HL-60 (cell line): ENCODE measurements at places on chromosomes 12 and 14.
A peak's percentile ranks its signal among the peaks of the same experiment; 100 is the strongest.

DNA sequence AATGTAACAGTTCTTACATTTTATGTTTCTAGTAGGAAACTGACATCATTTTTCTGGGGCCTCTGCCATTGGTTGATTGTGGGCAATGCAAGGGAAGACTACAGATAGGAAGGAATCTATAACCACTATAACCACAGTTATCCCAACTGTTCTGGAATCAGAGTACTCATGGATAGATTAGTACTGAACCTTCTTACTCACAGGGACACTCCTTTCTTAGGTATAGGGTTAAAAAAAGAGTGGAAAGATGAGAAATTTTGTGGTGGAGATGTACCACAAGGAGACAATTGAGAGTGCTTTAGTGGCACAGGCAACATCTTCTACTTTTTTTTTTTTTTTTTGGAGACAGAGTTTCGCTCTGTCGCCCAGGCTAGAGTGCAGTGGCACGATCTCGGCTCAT, 21.0 kb downstream of the TMEM116 start:
- no peak for DNase-seq

DNA sequence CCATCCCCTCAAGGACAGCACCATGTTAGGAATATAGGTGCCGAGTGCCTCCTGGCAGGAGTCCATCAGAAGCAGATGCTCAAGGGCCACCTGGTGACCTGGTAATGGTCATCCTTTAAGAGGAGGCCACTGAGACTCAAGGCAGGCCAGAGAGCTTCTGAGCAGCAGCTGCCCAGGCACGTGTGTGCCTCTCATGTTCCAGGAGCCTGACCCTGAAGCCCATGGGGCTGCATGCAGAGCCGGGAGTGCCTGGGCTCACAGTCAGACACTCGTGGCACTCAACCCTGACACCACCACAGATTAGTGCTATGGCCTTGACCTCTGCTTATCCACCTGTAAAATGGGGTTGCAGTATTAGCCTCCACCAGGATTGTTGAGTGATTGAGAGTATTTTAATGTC, 45.6 kb downstream of the C14orf132 start:
- no peak for DNase-seq

DNA sequence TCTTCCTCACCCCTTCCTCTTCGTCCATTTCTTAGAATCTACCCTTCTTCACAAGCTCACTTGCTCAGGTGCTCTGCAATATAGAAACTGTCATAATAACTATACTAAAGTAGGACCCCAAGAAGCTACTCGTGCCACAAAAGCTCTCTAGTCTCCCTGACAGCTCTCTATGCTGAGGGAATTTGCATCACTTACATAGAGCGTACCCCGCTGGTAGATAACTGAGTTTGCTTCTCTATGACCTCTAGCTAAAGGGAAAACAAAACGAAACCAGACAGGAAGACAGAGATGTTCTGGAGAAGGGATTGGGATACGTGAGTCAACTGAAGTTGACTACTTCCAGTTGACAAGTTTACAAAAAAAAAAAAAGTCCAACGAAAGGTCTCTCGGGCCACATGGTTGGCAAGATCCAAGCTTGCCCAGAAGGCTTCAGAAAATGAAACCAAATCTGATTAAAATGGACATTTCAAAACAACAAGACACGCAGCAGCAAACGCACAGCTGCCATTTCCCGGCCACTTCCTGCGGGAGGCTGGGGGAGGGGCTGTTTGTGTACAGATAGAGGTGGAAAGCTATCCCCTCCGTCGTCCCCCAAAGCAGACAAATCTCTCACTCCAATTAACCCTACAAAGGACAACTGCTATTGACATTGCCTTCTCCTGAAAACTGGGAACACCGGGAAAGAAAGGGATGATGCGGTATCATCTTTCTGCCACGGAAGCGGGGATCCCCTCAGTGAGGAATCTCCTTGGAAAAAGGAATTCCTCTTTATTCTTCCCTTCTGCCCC, 1.3 kb downstream of the BAZ2A start:
- peak; percentile 61 for DNase-seq

GRCh38 chr12:10936506-10936905, 2.6 kb downstream of the TAS2R14 start:
- no peak for DNase-seq

DNA sequence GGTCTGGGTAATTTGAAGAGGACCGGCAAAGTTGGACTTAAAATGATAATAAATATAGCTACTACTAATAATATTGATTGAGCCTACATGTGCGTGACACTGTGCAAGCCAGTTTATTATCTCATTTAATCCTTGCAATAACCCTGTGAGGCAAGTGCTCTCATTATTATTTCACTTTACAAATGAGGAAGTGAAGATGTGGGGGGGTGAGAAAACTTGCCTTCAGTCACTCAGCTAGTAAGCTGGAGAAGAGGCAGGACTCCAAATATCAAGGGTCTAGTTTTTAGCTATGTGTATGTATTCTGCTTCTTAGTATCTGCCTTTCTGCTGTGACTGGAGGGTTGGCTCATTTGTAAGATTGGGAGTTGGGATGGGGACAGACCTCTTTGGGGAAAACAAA, 39.2 kb downstream of the NPAS3 start:
- DNase-seq: no peak

- no peak for DNase-seq
These were observed 8.2 kb downstream of the SPRYD3 start for GRCh38 chr12:53070877-53071492.

- DNase-seq: no peak
These were observed 264.2 kb downstream of the TMEM132C start for GRCh38 chr12:128531170-128531569.

DNA sequence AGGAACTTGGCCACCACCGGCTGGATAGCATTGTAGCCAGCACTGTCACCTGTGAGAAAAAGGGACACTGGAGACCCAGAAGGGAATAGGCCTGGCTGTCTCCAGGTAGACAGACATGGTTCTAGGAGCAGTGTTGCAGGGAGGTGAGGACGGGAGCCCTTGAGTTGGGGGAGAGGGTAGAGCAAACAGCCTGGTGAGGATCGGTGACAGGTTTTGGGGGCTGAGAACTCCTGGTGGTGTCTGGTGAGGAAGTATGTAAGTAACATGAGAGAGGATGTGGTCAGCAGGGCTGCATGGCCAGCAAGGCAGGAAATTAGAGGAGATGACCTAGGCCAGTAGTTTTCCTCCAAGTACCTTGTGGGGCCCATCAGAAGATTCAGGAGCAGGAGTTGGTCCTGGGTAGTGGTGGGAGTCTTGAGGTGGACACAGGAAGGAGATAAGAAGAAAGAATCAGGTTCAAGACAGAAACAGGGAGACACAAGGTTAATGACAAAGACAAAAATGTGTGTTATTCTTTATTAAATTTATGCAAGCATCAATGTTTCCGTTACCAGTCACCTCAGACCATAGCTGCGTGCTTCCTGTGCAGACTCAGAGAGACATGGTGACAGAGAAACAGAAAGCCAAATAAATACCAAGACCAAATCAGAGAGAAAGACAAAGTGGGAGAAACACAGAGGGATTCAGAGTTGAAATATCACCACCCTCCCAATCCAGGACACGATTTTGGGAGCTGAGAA, at the start of gene ARHGAP9:
Gene ARHGAP9 (minus strand): TSS at position 491 of the 740 bp plus-strand sequence. CDS start 460 bp downstream, at position 31.
- peak; percentile 34 for DNase-seq

DNA sequence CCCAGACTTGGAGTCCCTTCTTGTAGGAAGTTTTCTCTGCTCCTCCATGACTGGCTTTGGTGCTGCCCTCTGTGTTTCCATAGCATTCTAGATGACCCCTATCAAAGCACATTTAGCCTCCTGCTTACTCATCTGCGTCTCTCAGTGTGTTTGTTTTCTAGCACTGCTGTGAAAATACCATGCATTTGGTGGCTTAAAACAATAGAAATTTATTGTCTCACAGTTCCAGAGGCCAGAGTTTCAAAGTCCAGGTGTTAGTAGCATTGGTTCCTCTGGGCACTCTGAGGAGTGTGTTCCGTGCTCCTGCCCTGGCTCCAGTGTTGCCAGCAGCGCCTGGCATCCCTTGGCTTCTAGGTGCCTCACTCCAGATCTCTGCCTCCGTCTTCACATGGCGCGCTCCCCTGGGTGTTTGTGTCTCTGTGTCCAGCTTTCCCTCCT, 86.1 kb downstream of the CACNA1C start:
- DNase-seq: no peak

GRCh38 chr12:23096321-23096720, 471.4 kb downstream of the ETNK1 start:
- DNase-seq: no peak

GRCh38 chr14:105738638-105739037, 212.3 kb downstream of the TMEM121 start:
- DNase-seq: no peak

GRCh38 chr14:104970231-104971068, 7.7 kb downstream of the AHNAK2 start:
- DNase-seq: no peak

- DNase-seq: no peak
These were observed 187.3 kb upstream of the RMST start for GRCh38 chr12:97275256-97275655.

DNA sequence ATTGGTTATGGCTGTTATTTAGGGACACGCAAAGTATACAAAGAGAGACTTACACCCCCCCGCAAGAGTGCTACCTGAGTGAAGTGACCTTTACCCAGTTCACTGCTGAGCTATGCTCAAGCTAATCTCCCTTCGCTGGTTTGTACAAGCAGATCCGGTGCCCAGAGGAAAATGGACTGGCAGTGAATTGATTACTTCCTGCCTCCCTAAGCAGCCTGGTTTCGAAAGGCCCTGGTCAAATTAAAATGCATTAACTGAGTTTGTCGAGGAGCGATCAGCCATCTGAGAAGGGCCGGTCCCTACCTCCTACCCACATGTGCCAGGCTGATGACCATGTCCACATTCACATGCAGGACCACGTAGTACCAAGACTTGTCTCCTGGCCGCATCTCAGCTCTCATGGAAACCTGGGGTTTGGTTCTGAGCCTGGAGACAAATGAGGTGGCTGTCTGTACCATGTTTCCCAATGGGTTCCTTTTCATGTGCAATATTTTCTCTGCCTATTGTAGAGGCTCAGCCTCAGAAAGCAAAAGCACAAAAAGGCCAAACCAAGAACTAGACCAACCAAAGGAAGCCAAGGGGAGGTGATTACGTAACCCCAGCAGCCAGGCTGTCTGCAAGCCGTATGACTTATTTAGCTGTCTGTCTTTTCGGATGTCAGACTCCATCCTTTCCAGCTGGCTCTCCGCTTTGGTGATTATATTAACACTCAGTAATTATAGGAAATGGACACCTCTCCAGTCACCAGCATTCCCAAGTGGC, 284.7 kb upstream of the PWP1 start:
- peak; percentile 1 for DNase-seq

DNA sequence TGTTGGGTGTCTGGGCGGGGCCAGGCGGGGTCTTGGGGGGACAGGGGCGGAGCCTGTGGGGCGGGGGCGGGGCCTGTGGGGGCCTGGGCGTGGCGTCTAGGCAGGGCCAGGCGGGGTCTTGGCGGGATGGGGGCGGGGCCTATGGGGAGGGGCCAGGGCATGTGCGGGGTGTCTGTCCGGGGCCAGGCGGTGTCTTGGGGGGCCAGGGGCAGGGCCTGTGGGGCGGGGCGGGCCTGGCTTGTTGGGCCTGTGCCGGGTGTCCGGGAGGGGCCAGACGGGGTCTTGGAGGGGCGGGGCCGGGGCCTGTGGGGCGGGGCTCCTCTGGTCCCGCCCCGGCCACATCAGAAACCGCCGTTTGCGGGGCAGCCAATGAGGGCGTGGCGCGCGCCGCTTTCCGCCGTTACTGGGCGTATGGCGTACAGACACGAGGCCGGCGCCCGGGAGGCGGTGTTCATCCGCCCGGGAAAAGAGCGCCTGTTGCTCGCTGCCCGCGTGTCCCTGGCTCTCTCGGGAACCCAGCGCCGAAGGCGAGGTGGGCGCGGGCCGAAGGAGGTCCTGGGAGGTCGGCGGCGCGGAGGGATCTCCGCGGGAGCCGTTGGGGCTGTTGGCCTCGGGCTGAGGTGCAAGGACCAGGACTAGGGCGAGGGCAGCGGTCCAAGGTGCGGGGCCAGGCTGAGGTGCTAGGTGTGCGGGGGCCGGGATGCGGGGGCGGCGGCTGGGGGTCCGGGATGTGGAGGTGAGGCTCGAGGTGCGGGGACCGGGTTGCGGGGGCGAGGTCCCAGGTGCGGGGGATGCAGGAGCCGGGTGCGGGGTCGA, at the start of gene PIWIL1:
Gene PIWIL1 (plus strand): TSS at position 400 of the 816 bp plus-strand sequence. CDS start 4,705 bp downstream, outside the sequence.
- no peak for DNase-seq

- DNase-seq: no peak
These were observed 301.5 kb downstream of the NELL2 start for GRCh38 chr12:44574586-44574985.

DNA sequence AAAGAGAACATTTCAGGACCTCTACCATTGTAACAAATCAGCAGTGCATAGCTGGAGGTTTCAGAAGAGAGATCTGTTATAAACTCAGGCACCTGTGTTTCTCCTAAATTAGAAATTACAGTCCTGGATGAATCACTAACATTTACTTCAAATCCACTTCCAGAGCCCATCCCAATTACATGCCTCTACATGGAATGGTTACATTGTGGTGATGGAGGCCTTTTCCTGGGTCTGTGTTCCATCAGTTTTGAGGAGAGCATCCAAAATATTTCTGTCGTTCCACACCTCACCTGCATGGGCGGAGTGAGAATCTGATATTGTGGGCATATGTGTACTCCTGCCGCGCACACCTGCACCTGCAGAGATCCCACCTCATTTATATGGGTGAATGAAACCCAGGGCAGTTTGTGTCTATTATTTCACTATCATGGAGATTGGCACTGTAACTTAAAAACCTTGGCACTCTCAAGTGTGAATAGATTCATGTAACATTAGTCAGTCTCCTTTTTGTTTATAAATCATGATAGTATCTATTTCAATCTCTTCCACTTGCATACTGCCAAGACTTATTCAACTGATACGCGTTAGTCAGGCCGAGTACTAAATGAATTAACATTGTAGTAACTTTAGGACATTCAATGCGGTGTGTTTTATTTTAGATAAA, 215.1 kb upstream of the FAR2 start:
- DNase-seq: no peak

- DNase-seq: no peak
These were observed 17.8 kb upstream of the RBM19 start for GRCh38 chr12:113983777-113984448.

GRCh38 chr12:42780671-42781070, 191.1 kb upstream of the PRICKLE1 start:
- no peak for DNase-seq

DNA sequence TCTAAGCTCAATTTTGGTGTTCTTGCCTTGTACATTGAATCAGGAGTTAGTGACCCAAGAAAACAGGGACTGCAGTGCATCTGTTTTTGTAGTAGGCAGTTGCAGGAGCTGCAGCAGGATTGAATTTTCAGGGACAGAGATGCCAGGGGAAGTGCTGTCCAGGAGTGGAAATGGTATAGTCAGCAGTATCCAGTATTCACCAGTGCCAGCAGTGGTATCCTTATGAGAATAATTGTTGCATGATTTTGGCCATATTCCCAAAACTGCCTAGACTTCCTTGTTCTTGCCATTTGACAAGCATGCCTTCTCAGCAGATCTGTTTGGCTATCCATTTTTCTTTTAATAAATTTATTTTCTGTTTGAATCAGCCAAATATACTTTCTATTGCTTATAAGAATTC, 18.6 kb upstream of the ABCD2 start:
- DNase-seq: no peak

DNA sequence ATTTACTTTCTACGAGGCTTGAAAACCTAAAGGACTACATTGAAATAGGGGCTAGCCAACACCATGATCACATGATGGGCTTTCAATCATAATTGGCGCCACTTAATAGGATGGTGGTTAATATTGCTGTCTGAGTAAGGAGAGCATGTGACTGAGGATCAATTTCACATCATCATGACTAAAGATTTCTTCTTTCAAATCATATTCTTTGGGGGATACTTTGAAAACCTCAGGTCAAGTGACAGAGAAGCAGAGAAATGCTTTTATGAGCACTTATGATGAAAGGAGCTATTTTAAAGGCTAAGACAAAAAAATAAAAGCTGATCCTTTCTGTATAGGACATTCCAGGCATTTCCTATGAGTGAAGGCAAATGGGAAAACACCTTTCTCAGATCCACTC, 42.9 kb upstream of the KRAS start:
- DNase-seq: no peak
